ENCODE measurements at places on chromosomes 6 and 20.

GRCh38 chr6:84892671-84893070, 128.3 kb upstream of the TBX18 start:
- no peak for DNase-seq

- no peak for DNase-seq
Observed at GRCh38 chr20:33825340-33826269, 14.5 kb downstream of the CHMP4B start.

GRCh38 chr20:38152175-38152620, 12.9 kb downstream of the TGM2 start:
- DNase-seq, result no peak

DNA sequence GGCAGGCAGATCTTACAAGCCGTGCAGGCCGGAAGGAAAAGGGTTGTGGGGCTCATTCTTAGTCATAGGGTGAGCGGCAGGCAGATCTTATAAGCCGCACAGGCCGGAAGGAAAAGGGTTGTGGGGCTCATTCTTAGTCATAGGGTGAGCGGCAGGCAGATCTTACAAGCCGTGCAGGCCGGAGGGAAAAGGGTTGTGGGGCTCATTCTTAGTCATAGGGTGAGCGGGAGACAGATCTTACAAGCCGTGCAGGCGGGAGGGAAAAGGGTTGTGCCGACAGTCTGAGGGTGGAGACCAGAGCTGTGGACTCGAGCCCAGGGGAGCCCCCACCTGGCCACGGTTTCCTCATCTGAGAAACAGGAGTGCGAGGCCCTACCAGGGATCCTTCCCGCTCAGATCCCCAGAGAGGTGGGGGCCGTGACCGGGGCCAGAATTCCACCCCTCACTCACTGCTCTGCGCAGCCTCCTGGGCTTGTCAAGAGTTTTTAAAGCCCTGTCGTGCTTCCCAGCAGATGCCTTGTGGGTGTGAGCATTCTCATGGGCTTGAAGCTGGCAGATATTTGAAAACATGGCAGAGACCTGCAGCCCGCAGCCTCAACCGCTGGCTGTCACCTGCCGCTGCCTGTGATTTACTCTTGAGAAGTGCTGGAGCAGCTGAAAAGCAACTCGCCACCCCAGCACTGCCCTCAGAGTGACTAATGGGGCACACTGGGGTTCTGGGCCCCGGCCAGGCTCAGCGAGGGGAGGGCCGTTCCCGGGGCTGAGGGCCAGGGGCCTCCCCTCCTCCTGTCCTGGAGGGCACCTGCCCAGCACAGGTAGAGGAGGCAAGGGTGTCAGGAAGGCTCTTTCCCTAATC, 31.9 kb downstream of the NTSR1 start:
- peak; percentile 90 for DNase-seq

GRCh38 chr6:158311193-158311592, 1.1 kb upstream of the TULP4 start:
- no peak for DNase-seq

- DNase-seq, result no peak
Observed at GRCh38 chr6:11492464-11493290, 44.9 kb upstream of the TMEM170B start.

DNA sequence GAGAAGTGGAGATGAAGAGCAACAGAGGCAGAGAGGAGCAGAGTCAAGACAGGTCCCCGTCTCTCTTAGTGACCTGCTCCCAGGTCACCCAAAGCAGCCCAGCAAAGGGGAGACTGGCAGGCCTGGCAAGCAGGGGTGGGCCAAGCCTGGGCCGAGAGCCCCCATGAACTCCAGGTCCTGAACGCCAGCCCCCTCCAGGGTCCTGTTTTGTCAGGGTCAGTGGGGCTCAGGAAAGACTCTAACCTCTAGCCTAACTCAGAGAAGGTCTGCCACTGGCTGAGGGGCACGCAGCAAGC, 1.2 kb downstream of the NECAB3 start:
- DNase-seq, result no peak

- DNase-seq, result no peak
Observed at GRCh38 chr6:128357392-128358130, 162.8 kb downstream of the PTPRK start.

- DNase-seq, result no peak
Observed at GRCh38 chr6:148529010-148529409, 186.4 kb downstream of the SASH1 start.

GRCh38 chr20:50303573-50304500, 113.2 kb downstream of the CEBPB start:
- DNase-seq, result no peak

DNA sequence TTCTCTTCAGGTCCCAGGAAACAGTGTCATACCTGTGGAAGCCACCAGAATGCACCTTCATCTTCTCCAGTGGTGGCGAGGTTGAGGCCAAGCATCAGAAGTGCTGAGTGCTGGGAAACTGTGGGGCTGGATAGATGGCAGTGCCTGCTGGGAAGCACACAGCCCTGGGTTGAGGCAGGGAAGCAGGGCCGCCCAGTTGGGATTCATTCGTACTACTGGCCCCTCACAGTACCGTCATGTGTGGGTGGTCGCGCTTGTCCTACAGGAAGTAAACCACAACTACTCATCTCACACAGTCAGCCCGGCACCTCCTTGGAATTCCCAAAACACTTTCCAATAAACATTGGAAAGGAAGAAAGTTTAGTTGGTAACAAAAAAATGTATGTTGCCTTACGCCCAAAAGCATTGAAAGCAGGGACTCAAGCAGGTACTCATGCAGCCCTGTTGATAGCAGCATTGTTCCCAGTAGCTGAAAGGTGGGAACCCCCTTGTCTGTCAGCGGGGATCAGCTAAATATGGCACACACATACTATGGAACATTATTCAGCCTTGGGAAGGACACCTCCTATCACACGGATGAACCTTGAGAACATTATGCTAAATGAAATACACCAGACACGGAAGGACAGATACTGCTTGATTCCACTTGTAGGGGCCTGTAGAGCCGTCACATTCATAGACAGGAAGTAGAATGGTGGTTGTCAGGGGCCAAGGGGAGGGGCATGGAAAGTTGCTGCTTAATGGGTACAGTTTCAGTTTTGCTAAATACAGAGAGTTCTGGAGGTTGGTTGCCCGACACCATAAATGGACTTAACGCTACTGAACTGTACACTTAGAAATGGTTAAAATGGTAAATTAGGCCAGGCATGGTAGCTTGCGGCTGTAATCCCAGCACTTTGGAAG, 162.7 kb downstream of the MTHFD1L start:
- no peak for DNase-seq

Measured in activated T-helper 2 cell treated with anti-CD3 and anti-CD28 coated beads, Interferon-gamma antibody, Interleukin-2, Interleukin-4, amounts not matched to agents 10 μg/mL and 5 μg/mL and 100 μg/mL, durations not matched to agents 14 hours and 24 hours and 36 hours (primary cell).